Tracheal epithelial cell (primary cell): ENCODE measurements at places on chromosomes 7 and 10. TPM values are rescaled to one million over a fixed set of nuclear protein-coding genes. Genes with fewer than 3 reads are reported as not detected.

The KLF14 gene
- total RNA-seq = not detected in 2 replicates

The PHKG1 gene
- total RNA-seq = 0.21 and 1.2 TPM in 2 replicates

The EVX1 gene
- not detected in 2 replicates for total RNA-seq

The GALNT17 gene
- not detected in 2 replicates for total RNA-seq

The CYP2C19 gene
- total RNA-seq = 0.21 TPM in 1 of 2 replicates, not detected in the other

The MUC12 gene
- total RNA-seq = not detected in 2 replicates

The C10orf105 gene
- total RNA-seq = not detected in 2 replicates

The UPF2 gene
- 11.6 and 14.1 TPM in 2 replicates for total RNA-seq

The TAS2R41 gene
- total RNA-seq = not detected in 2 replicates

The PAPOLB gene
- total RNA-seq = not detected in 2 replicates

The HSPA12A gene
- total RNA-seq = 0.64 and 6.0 TPM in 2 replicates

The GNAT3 gene
- total RNA-seq = not detected in 2 replicates

The ATOH7 gene
- total RNA-seq = not detected in 2 replicates

The ZNF32 gene
- total RNA-seq = 27.3 and 29.2 TPM in 2 replicates

The POLL gene
- 9.4 and 15.6 TPM in 2 replicates for total RNA-seq

The SUN3 gene
- not detected in 2 replicates for total RNA-seq

The FFAR4 gene
- not detected in 2 replicates for total RNA-seq

The GRID2IP gene
- total RNA-seq = 0.24 TPM in 1 of 2 replicates, not detected in the other

The MICALL2 gene
- total RNA-seq = 9.9 and 16.4 TPM in 2 replicates

The CFAP70 gene
- 0.96 and 1.3 TPM in 2 replicates for total RNA-seq

The VSTM4 gene
- total RNA-seq = under 0.01 TPM in 1 of 2 replicates, not detected in the other

The ANXA7 gene
- total RNA-seq = 109 and 124 TPM in 2 replicates

The GPC2 gene
- total RNA-seq = 2.2 and 3.0 TPM in 2 replicates

The NUTM2E gene
- total RNA-seq = 0.24 TPM in 1 of 2 replicates, not detected in the other

The NRBF2 gene
- 32.2 and 33.7 TPM in 2 replicates for total RNA-seq

The PIK3AP1 gene
- total RNA-seq = 1.1 and 4.1 TPM in 2 replicates

The CTNNA3 gene
- total RNA-seq = under 0.01 TPM in 1 of 2 replicates, not detected in the other

The GALNT11 gene
- total RNA-seq = 40.5 and 49.2 TPM in 2 replicates

The IL6 gene
- total RNA-seq = 23.1 TPM in 1 of 2 replicates, not detected in the other

The HOXA11 gene
- total RNA-seq = 0.72 TPM in 1 of 2 replicates, not detected in the other

The ZNF467 gene
- total RNA-seq = 0.43 and 1.2 TPM in 2 replicates

The POLR2J2 gene
- total RNA-seq = 0.43 TPM in 1 of 2 replicates, not detected in the other

The NRCAM gene
- 0.64 and 17.8 TPM in 2 replicates for total RNA-seq

The GCK gene
- 0.21 and 0.96 TPM in 2 replicates for total RNA-seq

The DNAH11 gene
- 2.9 and 3.0 TPM in 2 replicates for total RNA-seq

The NEBL gene
- total RNA-seq = 9.2 and 19.8 TPM in 2 replicates

The PAX4 gene
- total RNA-seq = not detected in 2 replicates

The NKX1-2 gene
- 1.5 and 2.2 TPM in 2 replicates for total RNA-seq

The LDB1 gene
- total RNA-seq = 32.2 and 32.3 TPM in 2 replicates

The TMEM120A gene
- total RNA-seq = 14.5 and 27.3 TPM in 2 replicates

The CROT gene
- 7.5 and 13.0 TPM in 2 replicates for total RNA-seq

The ZNF22 gene
- total RNA-seq = 8.1 and 9.9 TPM in 2 replicates

The STAMBPL1 gene
- 3.0 and 3.9 TPM in 2 replicates for total RNA-seq

The SLC25A13 gene
- total RNA-seq = 24.1 TPM in 2 replicates

The DENND11 gene
- total RNA-seq = 21.2 and 24.9 TPM in 2 replicates

The GATA3 gene
- total RNA-seq = under 0.01 TPM in 2 replicates

The TMEM209 gene
- 5.1 and 9.4 TPM in 2 replicates for total RNA-seq

The CREB3L2 gene
- 9.2 and 9.8 TPM in 2 replicates for total RNA-seq

The H2BK1 gene
- not detected in 2 replicates for total RNA-seq

The ZNF365 gene
- total RNA-seq = 0.85 and 3.4 TPM in 2 replicates
